Frontal cortex (tissue), 4 donors: ENCODE measurements at places on chromosomes 3 and 15. TPM values are rescaled to one million over a fixed set of nuclear protein-coding genes. Genes with fewer than 3 reads are reported as not detected.

GRCh38 chr3:179146911-179147513, 1.1 kb upstream of the PIK3CA start:
- peak; percentile 51 for DNase-seq

- DNase-seq: no peak
Measured at GRCh38 chr15:63057468-63058345, 15.2 kb downstream of the TPM1 start.

GRCh38 chr3:139655909-139656595, 21.7 kb downstream of the NMNAT3 start:
- DNase-seq: no peak

DNA sequence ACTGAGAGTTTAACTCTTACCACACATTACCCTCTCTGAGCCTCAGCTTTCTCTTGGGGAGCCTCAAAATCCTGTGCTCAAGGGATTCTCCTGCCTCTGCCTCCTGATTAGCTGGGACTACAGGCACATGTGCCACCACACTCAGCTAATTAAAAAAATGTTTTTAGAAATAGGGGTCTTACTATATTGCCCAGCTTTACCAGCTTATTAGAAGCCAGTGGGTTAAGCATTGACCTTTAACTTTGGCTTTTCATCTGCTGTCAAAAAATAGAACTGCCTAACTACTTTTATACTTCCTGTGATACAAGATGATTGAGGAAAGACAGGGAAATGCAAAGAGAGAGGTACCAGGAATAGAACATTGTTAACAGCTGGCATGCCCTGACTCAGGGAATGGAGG, 27.3 kb downstream of the MYO1E start:
- DNase-seq: no peak

Gene ZCWPW2
- total RNA-seq: 4.9 TPM

GRCh38 chr3:17938313-17938712, 195.9 kb upstream of the TBC1D5 start:
- no peak for DNase-seq

DNA sequence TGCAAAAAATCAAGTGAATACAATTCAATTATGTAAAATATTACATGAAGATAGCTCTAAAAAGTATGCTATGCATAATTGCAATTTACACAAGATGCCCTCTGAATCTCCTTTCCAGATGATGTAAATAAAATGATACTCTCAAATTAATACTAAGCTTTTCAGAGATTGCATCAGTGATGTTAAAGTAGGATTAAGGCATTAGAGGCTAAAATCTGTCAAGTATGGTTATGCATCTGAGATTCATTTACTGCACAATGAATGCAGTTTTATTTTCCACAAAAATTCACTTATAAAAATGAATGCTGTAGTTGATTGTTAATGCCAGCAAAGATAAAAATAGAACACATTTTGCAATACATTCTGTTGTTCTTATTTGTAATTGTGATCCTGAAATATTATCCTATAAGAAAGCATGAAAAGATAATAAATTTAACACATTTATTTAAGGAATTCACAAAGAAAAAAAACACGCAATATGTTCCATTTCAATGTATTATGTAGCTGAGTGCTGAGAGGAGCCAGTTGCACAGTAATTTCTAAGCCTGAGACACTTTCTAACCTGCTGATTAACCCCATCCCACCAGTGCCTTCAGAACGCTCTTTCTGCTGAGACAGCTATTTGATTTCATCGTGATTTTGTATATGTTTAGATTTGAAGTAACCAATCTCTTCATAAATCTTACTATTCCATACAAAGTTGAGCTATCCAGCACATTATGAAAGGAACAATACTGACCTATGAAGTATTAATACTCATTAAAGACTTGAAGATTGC, 224.4 kb downstream of the CADM2 start:
- no peak for DNase-seq
